ENCODE measurements at places on chromosomes 7 and 10.

DNA sequence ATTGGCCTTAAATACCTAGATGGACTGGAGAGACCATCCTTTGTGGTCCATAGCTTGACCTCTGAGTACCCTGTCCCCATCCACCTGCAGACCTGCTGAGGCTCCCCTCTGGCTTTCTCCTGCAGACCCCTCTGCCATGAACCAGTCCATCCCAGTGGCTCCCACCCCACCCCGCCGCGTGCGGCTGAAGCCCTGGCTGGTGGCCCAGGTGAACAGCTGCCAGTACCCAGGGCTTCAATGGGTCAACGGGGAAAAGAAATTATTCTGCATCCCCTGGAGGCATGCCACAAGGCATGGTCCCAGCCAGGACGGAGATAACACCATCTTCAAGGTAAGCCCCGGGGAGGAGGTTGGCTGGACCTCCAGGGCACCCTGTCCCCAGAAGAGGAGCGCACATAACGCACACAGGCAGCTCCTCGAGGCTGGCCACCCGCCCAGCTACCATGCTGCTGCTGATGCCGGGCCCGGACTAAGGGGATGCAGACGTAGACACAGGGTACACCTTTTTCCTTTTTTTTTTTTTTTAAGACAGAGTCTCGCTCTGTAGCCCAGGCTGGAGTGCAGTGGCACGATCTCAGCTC lies 4.3 kb downstream of the IRF5 start:
- no peak for DNase-seq

DNA sequence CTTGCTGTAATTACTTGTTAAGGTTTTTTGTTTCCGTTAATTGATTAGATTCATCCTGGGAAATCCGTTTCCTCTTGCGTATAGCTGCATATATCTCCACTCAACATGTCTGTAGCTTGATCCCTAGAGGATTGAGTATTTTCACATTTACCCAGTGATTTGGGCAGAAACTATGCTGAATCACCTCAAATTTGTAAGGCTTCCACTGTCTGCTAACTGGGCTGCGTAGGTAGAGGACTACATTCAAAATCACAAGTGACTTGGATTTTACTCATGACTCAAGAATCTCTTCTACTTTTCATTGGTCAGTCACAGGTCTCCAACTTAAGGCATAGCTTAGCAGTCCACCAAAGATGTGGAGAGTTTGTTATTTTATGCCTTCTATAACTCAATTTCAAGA lies 141.8 kb downstream of the POLR1F start:
- no peak for DNase-seq

DNA sequence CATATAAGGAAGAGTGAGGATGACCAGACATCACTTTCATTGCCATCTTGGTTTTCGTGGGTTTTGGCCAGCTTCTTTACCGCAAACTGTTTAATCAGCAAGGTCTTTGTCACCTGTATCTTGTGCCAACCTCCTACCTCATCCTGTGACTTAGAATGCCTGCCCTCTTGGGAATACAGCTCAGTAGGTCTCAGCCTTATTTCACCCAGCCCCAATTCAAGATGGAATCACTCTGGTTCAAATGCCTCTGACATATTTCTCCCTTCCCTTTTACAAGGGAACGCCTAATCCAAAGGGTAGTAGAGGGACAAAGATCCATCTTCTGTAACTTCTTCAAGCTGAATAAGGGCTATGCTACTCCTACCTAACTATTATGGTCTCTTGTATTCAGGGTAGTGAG lies 4.7 kb upstream of the ERCC6 start:
- no peak for DNase-seq

DNA sequence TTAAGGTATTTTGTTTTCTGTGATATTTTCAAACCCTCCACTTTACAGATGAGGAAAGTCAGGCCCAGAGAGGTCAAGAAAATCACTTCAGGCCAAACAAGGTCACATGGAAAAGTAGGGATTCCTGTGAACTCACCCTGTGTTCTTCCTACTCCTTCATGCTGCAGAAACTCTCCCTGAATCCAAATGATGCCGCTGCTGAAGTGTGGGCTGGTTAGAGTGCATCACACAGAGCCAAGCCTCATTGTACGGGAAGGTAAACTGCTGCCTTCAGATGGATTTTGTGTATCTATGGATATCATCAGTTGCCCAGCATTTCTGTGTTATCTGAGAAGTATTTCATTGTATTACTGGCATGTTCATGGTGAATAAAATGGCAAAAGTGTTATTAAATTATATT lies 75.4 kb downstream of the NRG3 start:
- DNase-seq: no peak

DNA sequence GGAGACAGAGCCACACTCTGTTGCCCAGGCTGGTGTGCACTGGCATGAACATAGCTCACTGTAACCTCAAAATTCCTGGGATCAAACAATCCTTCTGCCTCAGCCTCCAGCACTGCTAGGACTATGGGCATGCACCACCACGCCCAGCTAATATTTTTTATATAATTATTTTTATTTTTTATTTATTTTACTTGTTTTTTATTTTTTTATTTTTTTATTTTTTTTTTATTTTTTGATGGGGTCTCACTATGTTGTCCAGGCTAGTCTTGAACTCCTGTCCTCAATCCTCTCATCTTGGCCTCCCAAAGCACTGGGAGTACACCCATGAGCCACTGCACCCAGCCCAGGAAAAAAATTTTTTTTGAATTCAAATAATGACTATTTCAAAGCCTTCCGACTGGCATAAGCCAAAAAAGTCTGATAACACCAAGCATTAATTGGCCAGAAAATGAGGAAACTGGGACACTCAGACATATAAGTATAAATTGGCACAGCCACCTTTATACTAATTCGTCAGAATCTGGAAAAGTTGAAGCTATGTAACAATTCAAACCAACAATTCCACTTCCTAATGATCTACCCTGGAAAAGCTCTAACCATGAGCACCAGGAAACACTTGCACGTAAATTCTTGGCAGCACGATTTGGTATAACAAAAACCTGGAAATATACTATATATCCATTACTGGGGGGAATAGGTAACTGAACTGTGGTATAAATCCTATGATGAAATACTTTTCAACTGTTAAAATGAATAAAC lies 6.3 kb downstream of the ZC3HAV1 start:
- DNase-seq: no peak

DNA sequence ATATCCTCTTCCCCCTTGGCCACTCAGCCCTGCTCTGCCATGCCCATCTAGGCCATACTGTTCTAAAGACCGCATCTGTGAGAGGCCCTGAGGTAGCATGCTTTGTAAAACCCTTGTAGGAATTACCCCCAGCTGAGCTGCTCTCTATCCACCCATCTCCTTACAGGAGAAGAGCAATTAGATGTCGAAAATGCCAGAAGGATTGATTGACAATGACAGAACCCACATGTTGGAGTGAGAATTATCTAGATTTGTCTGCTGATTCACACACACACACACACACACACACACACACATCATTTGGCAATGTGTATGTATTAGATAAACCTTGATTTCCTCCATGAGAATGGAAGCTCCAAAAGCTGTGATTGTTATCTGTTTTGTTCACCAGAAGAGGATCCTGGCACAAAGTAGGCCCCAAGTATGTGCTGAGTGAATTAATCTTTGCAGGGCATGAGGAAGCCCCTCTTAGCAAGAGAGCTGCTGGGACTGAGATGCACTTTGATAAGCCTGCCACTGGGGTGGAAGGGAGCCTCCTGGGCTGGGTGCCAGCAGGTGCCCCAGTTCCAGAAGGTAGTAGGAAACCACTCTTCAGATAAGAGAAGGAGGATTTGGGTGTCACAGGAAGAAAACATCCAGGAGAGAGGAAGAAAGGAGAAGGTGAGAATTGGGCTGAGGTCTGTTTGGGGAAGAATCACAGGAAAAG lies 187.5 kb upstream of the ADO start:
- DNase-seq: no peak

DNA sequence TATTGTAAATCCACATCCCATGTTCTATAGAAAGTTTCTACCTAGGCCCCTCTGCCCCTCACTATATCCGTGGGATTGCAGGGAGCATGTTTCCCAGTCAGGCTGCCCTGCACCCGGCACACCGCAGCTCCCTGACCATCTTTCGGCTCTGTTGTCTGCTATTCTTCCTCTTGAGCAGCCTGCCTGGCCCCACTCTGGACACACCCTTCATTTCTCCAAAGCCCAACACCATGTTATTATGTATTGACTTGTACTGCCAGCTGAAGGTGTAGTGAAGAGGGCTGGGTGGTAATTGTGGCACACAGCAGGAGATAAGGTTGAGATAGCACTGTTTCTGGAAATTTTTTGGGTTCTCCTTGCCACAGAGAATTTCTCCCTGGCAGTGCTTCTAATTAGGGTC lies 9.8 kb downstream of the LRMDA start:
- no peak for DNase-seq

- DNase-seq: no peak
Measured at GRCh38 chr10:87654212-87654611, 5.5 kb upstream of the PAPSS2 start.

- no peak for DNase-seq
Measured at GRCh38 chr7:84507529-84507928, 312.9 kb upstream of the SEMA3A start.

DNA sequence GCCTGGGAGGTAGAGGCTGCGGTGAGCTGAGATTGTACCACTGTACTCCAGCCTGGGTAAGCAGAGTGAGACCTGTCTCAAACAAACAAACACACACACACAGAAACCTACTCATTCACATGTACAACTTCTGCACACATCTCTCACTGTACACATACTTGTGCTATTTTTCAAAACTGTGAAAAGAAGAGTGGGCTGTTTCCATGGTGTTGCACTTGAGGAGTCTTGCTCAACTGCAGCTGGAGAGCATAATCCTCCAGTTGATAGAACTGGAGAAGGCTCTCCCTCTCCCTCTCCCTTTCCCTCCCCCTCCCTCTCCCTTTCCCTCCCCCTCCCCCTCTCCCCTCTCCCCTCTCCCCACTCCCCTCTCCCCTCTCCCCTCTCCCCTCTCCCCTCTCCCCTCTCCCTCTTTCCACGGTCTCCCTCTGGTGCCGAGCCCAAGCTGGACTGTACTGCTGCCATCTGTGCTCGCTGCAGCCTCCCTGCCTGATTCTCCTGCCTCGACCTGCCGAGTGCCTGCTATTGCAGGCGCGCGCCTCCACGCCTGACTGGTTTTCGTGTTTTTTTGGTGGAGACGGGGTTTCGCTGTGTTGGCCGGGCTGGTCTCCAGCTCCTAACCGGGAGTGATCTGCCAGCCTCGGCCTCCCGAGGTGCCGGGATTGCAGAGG lies 43.7 kb upstream of the DLD start:
- no peak for DNase-seq

GRCh38 chr10:71299071-71299785 lies 19.8 kb upstream of the SLC29A3 start:
- no peak for DNase-seq

- DNase-seq: no peak
Measured at GRCh38 chr7:139071680-139072079, 35.8 kb upstream of the ZC3HAV1L start.

GRCh38 chr7:154928136-154929005 lies 74.6 kb downstream of the PAXIP1 start:
- peak; percentile 91 for DNase-seq

DNA sequence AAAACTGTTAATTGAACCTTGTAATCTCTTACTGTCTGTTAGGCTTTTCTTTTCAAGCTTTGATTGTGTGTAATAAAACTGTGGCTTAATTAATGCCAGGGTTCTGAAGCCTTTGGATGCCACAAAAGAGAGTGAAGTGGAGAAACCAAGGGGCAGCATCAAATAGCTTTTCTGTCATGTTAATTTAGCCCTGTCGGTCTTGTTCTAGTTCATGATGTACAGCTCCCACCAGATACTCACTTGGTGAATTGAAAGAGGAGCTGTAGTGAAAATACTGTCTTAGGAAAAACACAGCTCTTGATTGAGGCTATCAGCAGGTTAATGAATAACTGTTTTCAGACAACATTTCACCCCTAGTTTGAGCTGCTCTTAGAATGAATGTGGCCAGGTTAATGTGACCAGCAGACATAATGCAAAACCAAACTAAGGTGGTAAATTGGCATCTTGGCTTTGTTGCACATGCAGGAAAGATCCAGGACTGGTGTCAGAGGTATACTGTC lies 94.2 kb downstream of the POLL start:
- no peak for DNase-seq

DNA sequence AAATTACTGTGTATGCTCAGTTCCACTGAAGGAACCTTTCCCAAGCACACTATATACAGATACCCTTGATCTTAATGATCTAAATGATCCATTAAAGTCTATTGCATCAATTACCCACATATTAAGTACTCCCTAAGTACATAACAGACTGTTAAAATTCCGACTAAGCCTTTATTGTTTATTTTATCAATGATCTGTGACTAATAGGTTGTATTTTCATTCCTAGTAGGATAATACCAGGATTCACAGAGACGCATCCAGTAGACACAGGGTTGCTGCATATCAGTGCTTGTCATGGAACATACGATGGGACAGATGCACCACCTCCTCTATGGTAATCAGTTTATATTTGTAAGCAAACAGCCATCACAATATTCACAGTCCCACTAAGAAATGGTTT lies 159.6 kb upstream of the SLC26A5 start:
- no peak for DNase-seq

GRCh38 chr7:16428672-16429071 lies 7.3 kb upstream of the CRPPA start:
- peak; percentile 60 for DNase-seq

DNA sequence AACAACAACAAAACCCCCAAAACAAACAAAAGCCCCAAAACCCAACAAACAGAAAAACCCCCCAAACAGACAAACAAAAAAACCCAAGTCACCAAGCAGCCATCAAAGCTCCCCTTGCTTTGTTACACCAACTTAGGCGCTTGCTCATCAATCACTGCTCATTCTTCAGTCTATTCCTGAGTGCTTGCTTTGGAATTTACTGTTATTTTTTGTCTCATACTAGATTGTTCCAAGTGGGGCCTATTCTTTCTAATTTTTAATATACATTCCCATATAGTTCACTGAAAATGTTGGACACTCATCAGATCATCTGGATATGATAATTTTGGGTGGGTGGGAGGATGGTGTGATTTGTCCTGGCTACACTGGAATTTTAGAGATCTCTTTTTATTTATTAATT lies 126.0 kb upstream of the JCAD start:
- no peak for DNase-seq

GRCh38 chr10:22833781-22834180 lies 94.1 kb upstream of the ARMC3 start:
- no peak for DNase-seq

DNA sequence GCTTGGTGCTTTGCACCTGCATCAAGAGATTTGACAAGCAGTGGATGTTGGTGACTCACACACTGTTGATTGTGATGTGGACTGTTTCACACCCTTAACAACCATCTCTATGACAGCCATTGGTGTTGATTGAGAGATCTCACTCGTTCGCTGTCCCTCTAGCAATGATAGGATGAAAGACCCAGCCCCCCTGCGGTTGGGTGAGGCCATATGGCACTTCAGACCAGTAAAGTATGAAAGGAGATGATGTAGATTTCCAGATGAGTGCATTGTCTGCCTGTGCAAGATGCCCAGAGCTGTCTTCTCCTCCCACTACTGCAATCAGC lies 138.7 kb upstream of the PRR15 start:
- DNase-seq: no peak

DNA sequence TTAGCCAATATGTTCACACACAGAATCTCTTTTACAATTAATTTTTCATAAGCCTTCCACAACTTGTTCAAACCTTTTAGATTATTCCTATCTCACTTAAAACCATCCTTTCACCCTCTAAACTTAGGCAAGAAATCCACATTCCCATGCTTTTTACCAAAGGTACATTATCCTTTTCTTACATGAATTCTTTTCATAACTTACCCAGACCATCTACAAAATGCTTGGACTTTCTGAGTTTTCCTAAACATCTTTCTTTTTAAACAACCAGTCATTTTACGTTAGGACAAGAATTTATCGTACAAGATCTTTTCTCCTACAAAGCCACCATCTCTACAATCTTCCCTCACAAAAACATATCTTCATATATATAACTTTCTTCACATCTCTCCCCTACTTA lies 18.8 kb upstream of the GARS1 start:
- DNase-seq: no peak

All from RCC 7860 (cell line).